ENCODE measurements at places on chromosomes 3 and 15.

DNA sequence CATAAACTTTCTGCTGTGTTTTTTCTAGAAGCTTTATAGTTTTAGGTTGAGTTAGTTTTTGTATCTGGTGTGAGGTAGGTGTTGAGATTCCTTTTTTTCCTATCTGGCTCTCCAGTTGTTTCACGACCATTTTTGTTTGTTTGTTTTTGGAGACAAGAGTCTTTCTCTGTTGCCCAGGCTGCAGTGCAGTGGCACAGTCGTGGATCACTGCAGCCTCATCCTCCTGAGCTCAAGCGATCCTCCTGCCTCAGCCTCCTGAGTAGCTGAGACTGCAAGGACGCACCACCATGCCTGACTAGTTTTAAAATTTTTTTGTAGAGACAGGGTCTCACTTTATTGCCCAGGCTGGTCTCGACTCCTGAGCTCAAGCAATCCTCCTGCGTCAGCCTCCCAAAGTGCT is 20.6 kb downstream of the RNF111 start:
- no peak for DNase-seq

GRCh38 chr15:63104727-63105126 is 16.9 kb upstream of the LACTB start:
- no peak for DNase-seq

- no peak for DNase-seq
These were observed 131.9 kb upstream of the MEF2A start for GRCh38 chr15:99433757-99434450.

- DNase-seq = peak; percentile 2
These were observed 5.8 kb upstream of the TOPAZ1 start for GRCh38 chr3:44235604-44236484.

GRCh38 chr3:123576122-123576521 is 8.7 kb downstream of the HACD2 start:
- DNase-seq = no peak

DNA sequence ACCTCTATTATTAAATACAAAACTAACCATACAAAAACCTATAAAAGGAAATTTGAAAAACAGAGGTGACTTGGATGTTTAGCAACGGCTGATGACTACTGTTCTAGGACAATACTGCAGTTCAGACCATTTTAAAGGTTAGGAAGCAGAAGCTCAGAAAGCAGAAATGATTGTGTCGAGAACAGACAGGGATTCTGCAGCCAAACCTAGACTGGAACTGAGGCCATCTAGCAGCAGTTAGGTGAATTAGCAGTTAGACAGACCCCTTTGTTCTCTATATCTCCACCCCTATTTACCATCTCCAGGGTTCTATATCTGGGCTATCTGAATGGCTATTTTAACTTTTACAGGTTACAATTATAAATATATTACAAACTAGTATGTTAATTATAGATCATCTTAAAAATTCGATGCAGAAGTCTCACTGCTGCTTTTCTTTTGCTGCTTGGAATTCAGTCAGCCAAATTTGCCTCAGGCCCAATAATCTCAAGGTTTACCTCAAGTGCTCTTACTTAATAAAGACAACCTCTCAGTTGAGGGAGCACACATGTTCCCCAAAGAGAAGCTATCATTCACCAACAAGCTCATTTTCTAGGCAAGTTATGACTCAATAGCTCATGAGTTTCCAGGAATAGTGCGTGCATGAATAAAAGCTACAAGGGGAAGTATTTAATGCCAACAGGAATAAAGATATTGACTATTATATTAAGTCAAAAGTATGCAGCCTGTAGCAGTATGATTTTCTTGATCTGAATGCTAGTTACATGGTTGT is 9.3 kb upstream of the IL1RAP start:
- no peak for DNase-seq

DNA sequence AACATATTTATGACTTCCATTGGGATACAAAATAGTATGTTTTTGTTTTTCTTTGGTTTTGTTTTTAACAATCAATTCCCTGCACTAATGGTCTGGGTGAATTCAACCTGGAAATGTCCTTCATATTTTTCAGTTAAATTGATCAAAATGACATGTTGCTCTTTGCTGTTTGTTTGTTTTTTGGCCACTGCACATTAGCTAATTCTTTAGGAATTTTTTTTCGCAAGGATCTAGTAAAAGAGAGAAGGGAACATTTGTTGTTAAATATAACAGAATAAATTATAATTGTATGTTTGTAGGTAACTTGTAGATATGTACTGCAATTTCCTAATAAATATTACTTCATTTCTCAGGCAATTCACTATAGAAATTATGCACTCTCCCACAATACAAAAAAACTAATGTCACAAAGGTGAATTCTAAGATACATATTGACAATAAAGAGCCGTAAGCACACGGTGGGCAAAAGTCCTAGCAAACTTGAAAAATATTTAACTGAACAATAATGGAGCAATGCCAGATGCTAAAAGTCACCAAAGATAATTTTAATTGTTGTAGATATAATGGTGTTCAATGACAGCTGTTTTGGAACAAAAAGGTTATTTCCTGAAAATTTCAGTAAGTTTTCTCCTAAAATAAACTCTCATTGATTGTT is 21.4 kb upstream of the PPARG start:
- no peak for DNase-seq

GRCh38 chr3:192687488-192688152 is 39.7 kb downstream of the FGF12 start:
- DNase-seq = no peak

DNA sequence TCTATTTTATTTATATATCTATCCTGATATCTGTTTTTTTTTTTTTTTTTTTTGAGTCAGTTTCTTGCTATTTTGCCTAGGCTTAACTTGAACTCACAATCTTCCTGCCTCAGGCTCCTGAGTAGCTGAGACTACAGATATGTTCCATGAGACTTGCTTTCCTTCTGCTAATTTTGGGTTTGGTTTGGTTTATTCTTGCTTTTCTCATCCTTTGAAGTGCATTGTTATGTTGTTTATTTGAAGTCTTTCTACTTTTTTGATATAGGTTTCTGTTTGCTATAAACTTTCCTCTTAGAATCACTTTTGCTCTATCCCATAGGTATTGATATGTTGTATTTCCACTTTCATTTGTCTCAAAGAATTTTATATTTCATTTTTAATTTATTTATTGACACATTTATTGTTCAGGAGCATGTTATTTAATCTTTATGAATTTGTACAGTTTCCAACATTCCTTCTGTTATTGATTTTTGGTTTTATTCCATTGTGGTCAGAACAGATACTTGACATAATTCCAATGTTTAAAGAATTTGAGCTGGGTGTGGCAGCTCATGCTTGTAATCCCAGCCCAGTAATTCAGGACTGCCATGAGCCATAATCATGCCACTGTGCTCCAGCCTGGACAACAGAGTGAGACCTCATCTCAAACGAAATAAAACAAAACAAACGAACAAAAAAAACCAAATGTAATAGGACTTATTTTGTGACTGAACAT is 62.3 kb upstream of the PLSCR4 start:
- DNase-seq = no peak

DNA sequence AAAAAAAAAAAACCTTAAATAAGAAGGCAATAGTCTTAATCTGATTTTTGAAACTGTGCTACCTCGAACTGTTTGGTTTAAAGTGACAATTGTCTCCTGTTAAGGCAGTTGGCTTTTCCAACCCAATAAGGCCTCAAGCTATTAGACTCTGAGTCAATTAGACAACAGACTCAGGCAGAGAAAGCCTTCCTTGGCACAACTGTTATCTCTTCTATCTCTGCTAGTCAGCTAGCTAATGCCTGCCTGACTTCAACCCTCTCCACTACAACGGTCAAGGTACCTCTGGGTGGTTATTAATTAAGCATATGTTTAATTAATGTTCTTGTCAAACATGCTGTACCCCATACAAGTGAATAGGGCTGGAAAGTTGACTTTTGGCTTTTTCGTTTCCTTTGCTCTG is 110.2 kb upstream of the NLGN1 start:
- DNase-seq = no peak

GRCh38 chr3:161700998-161701397 is 204.4 kb downstream of the OTOL1 start:
- no peak for DNase-seq

DNA sequence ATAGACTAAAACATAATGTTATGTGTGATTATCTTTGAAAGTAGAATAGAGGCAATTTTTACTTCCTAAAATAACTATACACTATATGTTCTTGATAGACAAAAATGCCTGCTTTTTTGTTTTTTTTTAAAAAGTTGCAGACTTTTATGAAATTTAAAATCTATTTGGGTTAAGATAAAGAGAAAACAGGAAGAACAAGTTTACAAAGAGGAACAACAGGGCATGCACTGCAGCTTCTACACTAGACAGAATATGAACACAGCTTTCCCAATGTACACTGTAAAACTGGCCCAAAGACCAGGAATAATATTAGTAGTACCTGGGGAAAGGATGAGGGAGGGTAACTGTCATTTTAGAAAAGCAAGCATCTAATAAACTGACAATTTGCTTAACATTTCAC is 53.7 kb downstream of the NR1I2 start:
- no peak for DNase-seq

DNA sequence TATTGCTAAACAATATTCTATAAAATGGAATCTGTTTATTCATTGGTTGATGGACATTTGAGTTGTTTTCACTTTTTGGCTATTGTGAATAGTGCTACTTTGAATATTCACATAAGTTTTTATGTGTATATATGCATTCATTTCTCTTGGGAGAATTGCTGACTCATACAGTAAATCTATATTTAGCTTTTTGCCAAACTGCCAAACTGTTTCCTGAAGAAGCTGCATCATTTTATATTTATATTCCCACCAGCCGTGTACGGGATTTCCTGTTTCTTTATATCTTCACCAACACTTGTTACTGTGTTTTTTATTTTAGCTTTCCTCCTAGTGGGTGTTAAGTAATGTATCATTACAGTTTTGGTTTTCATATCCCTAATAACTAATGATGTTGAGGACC is 12.5 kb upstream of the TCAIM start:
- no peak for DNase-seq

GRCh38 chr3:175208326-175208725 is 349.2 kb downstream of the NAALADL2 start:
- DNase-seq = no peak

- peak; percentile 51 for DNase-seq
These were observed 8.4 kb downstream of the ARMC8 start for GRCh38 chr3:138195481-138195880.

GRCh38 chr3:113148284-113148683 is 63.1 kb upstream of the BOC start:
- no peak for DNase-seq

DNA sequence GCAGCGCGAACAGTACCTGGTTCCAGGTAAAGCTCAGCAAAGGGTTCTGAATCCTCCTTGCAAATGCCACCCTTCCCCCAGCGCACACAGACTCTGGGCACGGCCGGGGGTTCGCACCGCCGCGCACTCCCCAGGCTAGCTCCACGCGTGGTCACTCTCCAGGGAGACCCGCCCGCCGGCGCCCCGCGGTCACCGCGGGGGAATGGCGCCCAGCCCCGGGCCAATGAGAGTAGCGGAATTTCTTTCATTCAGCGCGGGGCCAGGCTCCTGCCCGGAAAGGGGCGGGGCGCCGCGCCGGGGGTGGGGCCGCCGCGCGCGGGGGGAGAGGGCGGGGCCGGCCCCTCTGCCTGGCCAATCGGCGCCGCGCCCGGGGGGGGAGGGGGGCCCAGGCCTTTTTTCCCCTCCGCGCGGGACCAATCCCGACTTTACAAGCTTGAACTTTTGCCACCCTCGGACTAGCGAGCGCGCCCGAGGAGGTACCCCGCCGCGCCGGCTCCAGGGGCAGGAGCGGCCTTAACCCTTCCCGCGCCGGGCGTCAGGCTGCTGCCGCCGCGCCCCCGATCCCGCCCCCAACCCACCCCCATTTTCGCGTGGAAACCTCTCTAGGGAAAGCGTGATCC is 1.1 kb upstream of the SMAD6 start:
- DNase-seq = no peak

DNA sequence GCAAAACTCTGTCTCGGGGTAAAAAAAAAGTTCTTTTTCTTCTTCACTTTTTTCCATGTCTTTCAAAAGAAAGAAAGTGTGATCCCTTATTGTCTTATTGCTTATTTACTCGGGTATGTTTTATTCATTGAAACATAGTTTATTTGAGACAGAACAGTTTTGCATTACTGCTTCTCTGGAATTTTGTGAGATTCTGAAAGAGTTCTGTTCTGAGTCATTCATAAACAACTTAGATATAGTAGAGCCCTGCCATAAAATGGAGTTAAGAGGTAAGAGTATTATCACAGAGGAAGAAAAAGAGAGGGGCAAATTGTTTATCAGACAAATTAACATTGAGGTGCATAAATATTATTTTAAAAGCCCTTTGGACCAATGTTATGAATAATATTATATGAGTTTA is 522.2 kb downstream of the ROBO2 start:
- no peak for DNase-seq

DNA sequence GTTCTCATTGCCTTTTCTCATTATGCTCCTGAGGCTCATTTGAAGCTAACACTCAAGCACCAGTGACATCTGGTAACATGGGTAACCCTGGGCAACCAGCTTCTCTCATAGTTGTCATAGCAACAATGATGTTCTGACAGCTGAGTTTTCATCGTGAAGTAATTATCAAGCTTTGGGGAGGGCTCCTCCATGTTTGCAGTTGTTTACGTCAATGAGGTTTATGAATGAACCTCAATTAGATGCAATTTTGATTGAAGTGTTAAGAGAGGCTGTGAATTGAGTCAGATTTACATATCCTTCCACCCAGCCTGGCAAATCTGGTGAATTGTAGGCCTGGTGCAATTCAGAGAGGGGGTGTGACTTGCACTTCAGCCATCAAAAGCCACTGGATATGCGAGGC is 119.3 kb upstream of the CHD2 start:
- DNase-seq = no peak

- DNase-seq = no peak
These were observed 126.2 kb upstream of the PFN2 start for GRCh38 chr3:150096700-150097587.

DNA sequence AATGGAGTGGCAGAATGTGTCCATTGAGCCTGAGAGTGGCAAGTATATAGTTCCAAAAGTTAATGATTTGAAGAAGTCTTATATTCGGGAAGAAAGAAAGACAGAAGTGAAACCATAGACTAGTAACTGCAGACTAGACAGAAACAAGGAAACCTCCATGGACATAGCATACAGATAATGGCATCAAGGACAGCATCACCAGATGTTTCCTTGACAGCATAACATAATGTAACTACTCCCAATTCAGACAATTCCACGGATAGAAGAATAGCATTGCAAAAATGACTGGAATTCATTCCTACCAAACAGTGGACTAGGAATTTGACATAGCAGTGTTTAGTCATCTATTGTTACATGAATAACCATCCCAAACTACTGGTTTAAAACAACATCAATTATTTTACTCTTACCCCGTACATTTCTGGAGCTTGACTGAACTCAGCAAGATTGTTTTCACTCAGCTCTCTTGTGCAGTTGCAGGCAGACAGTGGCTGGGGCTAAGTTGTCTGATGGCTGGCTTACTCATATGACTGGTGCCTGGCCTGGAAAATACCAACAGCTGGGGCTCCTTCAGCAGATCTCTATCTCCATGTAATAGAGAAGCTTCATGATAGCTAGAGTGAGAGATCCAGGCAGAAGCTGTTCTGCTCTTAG is 109.7 kb upstream of the GADL1 start:
- DNase-seq = no peak

- DNase-seq = no peak
These were observed 27.2 kb downstream of the BCL2A1 start for GRCh38 chr15:79943820-79944219.

- DNase-seq = no peak
These were observed 175.2 kb downstream of the ZIC4 start for GRCh38 chr3:147231111-147231510.

Data from cerebellar nuclear complex (tissue), 1 donor.